T-helper 2 cell (primary cell): ENCODE measurements at places on chromosomes 16 and 17.

- DNase-seq, result no peak
Measured at GRCh38 chr17:49889500-49889899, 41.6 kb upstream of the TAC4 start.

- DNase-seq, result no peak
Measured at GRCh38 chr17:76419576-76420260, 33.2 kb downstream of the UBE2O start.

DNA sequence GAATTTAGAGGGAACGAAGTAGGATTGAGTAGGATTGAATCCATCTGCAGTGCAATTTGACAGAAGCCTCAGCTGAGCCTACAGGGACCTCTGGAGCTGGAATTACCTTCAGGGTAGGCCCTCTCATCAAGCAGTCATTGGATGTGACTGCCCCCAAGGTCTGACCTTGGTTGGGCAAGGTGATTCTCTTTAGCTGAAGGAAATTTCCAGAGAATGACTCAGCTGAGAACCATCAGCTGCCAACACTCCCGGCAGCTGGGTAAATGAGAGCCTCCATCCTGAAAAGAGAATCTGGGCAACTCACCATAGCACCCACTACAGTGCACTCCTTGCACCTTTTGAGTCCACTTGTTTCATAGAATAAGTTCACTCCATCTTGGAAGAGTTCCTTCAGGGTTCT, 113.5 kb upstream of the MED13 start:
- DNase-seq, result no peak

DNA sequence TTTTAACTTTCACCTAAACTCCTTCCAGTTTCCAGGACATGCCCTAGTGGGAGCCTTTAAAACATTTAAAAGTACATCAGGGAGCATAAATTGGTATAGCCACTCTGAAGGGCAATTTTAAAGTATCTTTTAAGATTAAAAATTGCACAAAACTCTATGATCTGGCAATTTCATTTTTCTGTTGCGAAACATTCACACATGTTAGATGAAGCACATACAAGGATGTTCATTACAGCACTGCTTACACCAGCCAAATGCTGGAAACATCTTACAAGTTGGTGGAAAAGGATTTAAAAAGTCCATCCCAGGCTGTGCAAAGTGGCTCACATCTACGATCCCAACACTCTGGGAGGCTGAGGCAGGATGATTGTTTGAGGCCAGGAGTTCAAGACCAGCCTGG, 26.4 kb upstream of the LONP2 start:
- no peak for DNase-seq

DNA sequence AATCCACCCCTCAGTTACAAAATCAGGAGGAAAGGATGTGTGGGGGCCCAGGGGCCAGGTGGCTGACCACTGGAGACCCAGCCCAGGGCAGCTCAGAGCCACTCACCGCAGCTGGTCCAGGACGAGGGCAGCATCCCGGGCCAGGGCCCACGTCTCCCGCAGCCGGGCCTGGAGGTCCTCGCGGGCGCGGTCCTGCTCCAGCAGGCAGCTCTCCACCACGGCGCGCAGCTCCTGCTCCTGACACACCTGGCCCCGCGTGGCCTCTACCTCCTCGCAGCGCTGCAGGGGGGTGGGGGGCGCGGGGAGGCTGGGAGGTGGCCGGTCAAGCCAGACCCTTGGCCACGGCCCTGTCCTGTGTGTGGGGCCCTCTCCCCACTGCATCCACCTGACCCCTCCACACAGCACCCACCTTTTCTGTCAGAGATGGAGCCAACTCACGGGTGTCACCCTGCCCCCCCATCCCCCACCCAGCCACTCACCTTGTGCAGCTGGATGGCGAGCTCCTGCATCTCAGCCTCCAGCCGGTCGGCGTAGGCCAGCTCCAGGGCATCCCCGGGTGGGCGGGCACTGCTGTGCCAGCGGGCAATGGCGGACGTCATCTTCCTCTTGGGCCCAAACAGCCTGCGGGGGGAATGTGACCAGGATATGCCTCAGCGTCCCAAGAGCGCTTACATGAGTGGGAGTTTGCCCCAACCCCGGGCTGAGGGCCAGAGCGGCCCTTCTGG, 5.1 kb downstream of the NUDT16L1 start:
- no peak for DNase-seq

DNA sequence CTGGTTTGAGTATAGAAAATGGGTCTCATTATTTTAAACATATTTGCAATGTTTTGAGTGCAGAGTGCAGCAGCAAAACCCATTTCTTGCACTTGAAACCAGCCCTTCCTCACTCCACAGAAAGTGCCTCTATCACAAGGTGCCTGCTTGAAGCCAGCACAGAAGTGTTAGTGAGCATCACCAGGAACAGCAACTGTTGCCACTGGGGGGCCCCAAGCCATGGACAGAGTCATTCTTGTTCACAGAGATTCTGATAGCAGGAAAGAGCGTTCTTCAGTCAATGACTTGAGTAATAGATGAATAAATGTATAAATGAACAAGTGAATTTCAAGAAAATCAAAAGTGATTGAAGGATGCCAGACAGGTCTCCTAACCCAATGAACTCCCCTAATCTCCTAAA, 45.6 kb downstream of the CHD9NB start:
- DNase-seq, result no peak

- peak; percentile 51 for DNase-seq
Measured at GRCh38 chr16:58494981-58495520, 4.9 kb upstream of the NDRG4 start.

- DNase-seq, result no peak
Measured at GRCh38 chr16:11355862-11356261, 10.6 kb downstream of the RMI2 start.

- peak; percentile 61 for DNase-seq
Measured at GRCh38 chr17:36533935-36534839, 481 bp downstream of the MYO19 start.

DNA sequence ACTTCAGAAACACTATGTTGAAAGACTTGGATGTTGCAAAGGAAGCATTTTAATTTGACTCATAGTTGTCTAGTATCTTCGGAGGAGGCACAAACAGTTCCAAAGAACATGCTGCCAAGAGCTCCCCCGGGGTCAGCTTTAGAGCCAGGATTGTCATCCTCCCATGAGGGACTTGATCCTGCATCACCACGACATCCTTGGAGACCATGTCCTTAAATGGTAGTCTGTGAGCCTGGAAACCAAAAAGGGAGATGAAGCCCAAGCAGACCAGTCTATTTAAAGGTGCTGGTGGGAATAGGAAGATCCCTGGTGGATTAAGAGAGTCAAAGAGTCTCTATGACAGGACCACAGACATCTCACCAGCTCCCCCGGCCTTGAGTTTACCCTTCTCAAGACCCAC, 33.3 kb upstream of the DYNLRB2 start:
- no peak for DNase-seq

DNA sequence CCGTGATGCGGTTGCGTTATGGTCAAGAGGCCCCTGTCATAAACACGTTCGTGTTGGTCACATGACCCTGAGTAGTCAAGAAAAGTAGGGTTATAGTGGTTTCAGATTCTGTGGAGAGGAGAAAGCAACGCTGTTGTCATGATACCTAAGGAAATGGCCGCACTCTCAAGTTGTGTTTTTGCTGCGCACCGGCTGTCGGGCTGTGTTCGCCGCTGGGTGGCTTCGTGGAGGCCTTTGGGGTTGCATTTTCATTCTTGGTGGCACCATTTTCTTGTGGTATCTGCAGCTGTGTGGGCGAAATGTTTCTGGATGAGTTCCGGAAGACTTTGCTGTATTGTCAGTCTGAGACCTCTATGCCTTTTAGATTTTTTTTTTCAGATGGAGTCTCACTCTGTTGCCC, 35.0 kb downstream of the DEF8 start:
- DNase-seq, result peak; percentile 71

DNA sequence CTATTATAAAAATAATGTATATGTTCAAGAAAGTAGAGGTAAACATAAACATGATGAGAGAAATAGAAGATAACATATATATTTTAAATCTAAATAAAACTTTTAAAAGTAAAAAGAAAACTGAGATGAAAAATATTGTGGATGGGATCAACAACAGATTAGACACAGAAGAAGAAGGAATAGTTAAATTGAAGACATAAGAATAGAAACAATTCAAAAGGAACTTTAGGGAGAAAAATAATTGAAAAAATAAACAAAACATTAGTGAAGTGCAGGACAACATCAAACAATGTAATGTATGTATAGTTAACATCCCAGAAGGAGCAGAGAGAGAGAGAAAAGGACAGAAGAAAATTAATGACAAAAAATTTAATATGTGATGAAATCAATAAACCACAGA, 228.1 kb upstream of the TNRC6C start:
- no peak for DNase-seq

DNA sequence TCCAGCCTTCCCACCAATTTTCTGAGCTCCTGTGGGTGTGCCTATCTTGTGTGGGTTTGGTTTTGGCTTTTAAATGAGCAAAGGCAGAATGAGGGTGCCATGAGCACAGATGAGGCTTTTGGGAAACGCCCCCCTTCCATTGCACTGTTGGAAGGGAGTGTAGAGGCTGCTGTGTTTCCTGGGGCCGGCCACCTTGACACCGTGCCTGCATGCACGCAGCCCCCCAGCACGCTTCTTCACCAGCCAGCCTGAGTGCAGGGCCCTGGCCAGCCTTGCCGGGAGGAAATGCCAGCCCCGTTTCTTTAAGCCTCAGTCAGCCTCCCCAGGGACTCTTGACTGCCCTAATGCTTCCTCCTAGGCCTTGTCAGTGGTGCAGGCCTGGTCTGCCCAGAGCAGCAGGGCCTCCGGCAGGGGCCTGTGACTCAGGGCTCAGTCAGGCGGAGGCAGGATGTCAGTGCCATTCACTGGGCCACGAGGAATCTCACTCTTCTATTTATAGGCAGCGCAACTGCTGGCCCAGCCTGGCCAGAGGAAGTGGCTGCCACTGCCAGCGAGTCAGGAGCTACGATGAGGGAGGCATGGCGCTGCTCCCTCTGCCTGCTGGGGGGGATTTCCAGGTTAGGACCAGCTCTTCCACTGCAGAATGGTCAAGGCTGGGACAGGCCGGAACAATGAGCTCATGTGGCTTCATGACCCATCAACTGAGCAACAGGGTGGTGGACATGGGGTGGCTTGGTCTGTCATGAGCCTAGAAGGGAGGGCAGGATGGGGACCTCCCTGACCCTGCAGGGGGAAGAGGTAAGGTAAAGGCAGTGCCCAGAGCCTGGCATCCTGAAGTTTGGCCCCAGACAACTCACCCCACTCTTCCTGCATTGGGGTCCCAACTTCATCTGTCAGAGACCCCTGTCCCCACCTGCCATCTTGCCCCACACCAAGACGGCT, 205.2 kb downstream of the RAB11FIP4 start:
- DNase-seq, result no peak

DNA sequence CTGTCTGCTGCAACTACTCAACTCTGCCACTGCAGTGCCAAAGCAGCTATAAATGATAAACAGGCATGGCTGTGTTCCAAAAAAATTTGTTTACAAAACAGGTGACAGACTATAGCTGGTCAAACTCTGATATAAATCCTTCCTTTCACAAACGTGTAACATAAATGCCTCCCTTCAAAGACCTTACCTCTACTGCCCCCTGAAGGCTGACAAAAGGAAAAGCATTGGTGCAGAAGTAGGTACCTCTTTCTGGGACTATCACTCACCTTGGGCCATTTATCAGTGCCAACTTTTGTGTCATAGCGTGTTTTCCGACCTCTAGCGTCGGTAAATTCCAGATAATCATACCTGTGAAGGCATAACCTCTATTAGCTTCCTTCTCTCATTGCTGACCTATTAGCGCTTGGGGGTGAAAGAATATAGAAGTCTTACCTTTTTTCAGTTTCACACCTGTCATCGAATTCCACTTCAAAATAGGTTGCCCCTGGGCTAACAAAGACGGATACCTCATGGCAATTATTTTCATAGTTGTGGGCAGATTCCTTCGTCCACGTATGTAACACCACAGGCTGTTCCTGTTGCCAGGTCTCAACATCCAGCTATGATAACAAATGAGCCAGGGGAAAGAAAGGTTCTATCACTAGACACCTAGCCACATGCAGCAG, 67.9 kb downstream of the ZZEF1 start:
- DNase-seq, result no peak

GRCh38 chr16:56480776-56481467, 29.6 kb downstream of the OGFOD1 start:
- no peak for DNase-seq

DNA sequence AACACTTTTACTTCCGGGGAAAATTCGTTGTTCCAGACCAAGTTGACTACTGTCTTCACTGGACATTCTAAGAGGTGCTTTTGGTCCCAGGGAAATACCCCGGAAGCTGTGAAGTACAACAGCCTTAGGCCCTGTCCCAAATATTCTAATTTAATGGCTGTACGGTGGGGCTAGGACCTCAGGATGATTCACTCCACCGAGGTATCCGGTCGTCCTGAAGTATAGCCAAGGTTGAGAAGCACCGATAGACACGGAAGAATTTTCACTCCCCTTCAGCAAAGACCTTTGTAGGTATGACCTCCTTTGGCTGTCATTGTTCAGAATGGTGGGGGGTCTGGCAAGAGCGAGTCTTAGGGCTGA, 34.9 kb upstream of the ARL4D start:
- no peak for DNase-seq

DNA sequence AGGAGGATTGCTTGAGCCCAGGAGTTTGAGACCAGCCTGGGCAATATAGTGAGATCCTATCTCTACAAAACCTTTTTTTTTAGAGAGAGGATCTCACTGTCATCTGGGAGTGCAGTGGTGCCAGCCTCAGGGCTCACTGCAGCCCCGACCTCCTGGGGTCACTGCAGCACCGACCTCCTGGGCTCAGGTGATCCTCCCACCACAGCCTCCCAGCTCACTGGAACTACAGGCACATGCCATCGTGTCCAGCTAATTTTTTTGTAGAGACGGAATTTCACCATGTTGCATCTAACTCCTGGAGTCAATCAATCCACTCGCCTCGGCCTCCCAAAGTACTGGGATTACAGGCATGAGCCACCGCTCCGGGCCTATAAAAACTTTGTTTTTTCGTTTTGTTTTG, 15.4 kb downstream of the MAPK8IP3 start:
- no peak for DNase-seq
